ENCODE measurements at places on chromosomes 6 and 20.

DNA sequence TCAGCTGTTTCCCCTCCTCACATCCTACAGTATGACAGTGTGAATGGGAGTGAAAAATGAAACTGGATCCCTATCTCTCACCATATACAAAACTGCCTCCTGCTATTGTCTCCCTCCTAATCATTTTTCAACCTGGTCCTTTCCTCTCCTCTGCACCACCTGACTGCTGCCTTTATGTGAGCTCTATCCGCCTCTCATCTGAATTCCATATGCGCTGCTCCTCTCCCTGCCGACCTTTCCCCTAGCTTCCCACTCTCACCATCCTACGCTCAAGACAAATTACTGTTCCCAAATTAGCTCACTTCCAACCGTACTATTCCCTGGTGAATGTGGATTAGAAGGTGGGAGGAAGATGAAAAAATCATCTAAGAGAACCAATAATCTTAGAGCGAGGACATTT lies 148.4 kb upstream of the FBXL4 start:
- DNase-seq = no peak

GRCh38 chr20:23149623-23150279 lies 63.6 kb upstream of the CD93 start:
- no peak for DNase-seq

GRCh38 chr20:8055096-8055495 lies 35.5 kb upstream of the TMX4 start:
- DNase-seq = no peak

DNA sequence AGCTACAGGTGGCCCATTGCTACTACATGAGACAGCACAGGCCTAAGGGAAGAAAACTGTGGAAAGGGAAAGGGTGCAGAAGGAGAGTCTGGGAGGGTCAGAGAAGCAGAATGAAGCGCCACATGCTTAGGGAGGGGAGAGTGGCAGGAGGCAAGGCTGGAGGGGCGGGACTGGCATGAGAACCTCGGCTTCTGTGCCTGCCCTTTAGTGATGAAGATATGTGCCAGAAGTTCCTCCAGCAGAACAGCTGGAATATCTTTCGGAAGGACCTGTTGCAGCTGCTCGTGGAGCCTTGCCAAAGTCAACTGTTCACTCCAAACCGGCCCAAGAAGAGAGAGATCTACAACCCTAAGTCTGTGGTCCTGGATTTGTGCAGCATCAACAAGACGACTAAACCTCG lies 61.8 kb downstream of the CNBD2 start:
- DNase-seq = no peak

DNA sequence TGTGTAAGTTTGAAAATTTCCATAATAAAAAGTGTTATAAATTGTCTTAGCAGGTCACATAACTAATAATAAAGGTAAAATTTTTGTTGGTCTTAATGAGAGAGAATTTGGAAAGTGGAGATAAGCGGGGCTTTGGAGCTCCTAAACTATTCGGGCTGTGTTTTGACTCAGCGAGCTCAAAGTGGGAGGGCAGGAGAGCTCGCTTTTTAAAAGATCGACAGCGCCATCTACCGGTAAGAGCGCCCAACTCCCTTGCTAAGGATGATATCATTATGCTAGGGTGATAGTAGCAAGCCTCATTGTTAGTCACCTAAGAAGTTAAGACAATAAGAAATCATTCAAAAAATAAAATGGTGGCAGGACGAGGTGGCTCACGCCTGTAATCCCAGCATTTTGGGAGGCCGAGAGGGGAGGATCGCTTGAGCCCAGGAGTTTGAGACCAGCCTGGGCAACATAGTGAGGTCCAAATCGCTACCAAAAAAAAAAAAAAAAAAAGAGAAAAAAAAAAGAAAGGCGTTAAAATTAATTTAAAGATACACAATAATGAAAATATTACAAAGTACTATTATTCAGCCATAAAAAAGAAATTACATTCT lies 24.8 kb downstream of the C6orf15 start:
- DNase-seq = peak; percentile 83

DNA sequence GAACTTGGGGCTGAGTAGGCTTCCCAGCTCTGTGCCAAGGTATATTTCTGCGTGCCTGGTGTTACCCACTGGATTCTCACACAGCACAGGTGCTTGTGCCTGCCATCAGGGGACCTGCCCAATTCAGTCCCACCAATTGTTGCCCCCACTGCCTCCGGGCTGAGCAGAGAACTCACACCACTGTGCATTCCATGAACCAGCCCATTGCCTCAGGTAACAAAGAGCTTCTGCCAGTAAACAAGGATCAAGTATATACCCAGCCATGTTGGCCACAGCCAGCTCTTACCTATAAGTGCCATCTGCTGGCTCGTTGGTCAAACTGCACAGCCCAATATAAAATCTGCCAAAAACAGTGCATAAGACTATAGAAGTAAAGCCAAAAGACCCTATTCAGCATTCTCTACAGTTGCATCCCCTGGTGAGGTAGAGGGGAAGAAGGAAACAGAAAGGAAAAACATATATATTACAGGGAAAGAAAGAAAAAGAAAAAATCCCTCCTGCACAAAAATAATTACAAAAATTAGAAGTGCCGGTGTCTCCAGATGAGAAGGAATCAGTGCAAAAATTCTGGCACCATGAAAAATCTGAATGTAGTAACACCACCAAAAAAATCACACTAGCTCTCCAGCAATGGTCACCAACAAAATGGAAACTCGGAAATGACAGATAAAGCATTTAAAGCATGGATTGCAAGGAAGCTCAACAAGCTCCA lies 241.4 kb downstream of the IBTK start:
- DNase-seq = no peak

DNA sequence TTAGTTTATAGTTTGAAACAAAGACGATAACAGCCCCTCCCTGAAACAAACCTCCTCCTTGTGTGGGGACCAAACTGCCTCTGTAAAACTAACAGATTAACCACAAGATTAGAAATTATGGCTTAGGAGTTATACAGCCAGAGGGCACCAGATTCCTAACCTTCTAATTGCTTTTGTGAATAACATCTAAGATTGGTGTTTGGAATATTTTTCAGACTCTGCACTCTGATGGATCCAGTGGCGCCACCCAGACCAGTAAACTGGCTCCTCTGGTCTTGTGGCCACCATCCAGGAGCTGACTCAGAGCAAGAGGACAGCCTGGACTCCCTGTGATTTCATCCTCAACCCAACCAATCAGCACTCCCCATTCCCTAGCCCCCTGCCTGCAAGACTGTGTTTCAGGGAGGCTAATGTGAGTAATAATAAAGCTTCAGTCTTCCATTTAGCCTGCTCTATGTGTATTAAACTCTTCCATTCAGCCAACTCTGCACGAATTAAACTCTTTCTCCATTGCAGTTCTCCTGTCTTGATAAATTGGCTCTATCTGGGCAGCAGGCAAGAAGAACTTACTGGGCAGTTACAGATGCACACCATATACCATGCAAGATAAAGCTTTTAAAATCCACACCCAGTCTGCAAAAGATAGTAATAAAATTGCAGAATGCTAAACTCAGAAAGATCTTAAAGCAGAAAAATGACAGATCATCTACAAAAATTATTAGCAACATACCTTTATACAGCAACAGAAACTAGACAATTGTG lies 58.5 kb upstream of the SLC22A16 start:
- no peak for DNase-seq

GRCh38 chr20:37257988-37258387 lies 3.6 kb downstream of the GHRH start:
- DNase-seq = no peak

- DNase-seq = no peak
Measured at GRCh38 chr6:163226836-163227485, 187.6 kb upstream of the QKI start.

DNA sequence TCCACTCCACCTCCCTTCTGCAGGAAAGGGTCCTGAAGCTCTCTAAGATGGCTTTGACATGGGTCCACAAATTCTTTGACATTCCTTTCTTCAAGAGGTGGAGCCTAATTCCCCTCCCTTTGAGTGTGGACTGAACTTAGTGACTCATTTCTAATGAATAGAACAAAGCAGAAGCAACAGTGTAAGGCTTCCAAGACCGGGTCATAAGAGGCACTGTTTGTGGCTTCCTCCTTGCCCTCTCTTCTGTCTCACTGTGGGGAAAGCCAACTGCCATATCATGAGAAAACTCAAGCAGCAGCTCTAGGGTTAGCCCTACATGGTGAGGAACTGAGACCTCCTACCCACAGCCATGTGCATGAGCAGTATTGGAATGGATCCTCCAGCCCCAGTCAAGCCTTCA lies 5.9 kb upstream of the CDK5RAP1 start:
- no peak for DNase-seq

- no peak for DNase-seq
Measured at GRCh38 chr20:38579219-38579910, 1.6 kb upstream of the ADIG start.

- no peak for DNase-seq
Measured at GRCh38 chr20:9149087-9149486, 80.2 kb downstream of the PLCB4 start.

DNA sequence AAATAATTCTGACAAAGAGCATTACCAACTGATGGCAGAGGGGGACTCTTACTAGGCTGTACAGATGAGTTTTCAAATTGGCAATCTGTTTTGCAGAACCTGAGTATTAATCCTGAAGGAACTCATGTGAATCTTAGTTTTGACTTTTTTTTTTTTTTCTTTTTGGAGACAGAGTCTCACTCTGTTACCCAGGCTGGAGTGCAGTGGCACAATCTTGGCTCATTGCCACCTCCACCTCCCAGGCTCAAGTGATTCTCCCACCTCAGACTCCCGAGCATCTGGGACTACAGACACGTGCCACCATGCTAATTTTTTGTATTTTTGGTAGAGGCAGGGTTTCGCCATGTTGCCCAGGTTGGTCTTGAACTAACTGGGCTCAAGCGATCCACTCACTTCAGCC lies 49.3 kb downstream of the KCTD20 start:
- DNase-seq = no peak

DNA sequence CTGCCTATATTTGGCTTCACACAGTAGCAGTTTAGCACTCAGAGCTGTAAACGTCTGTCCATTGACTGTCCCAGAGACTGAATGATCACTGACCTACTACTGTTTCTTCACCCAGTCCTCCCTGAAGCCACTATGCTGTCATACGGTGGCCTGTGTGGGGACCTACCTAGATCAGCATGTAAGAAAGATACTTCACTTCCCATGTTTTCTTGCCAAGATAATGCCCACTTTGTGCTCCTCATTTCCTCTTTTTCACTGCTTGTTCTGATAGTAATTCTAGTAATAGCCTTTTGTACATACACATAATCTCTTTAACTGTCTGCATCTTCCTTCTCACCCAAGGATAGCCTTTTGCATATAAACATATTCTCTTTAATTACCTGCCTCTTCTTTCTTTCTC lies 109.9 kb upstream of the TIAM2 start:
- no peak for DNase-seq

Measured in stimulated activated CD4-positive, alpha-beta T cell treated with anti-CD3 and anti-CD28 coated beads, TNF-alpha, amount 100 ng/mL, for 48 hours (primary cell).